ENCODE measurements at places on chromosomes 16 and 17.

GRCh38 chr17:2719861-2720260, 8.3 kb upstream of the CLUH start:
- DNase-seq, result no peak

GRCh38 chr17:81831957-81832607, 1.0 kb downstream of the MCRIP1 start:
- DNase-seq, result peak; percentile 28

- DNase-seq, result no peak
These were observed 6.0 kb downstream of the MYH4 start for GRCh38 chr17:10463402-10463801.

- DNase-seq, result no peak
These were observed 30.4 kb upstream of the PITPNA start for GRCh38 chr17:1592751-1593629.

- no peak for DNase-seq
These were observed 55.3 kb upstream of the ERCC4 start for GRCh38 chr16:13864689-13865088.

DNA sequence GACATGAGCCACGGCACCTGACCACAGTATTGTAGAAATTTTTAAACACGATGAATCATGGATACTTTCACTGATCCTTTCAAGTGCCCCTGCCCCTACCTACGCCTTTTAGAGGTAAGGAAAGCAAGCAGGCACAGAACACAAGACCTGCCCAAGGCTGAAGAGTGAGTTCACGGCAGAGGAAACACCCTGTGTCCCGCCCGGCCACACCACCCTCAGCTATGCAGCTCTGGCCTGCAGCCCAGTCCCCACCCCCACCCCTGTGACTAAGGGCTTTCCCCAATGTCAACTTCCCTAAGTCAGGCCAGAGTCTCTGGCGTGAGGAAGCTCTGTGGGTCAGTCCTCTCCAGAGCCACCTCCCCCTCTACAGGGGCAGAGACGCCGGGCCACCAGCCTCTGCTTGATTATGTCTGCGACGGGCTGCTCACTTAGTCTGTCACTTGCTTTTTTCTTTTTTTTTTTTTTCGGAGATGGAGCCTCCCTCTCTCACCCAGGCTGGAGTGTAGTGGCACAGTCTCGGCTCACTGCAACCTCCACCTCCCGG, 8.4 kb downstream of the SLC16A5 start:
- no peak for DNase-seq

- no peak for DNase-seq
These were observed 232.8 kb downstream of the CCDC182 start for GRCh38 chr17:57512258-57512657.

GRCh38 chr17:39365872-39366271, 35.6 kb downstream of the FBXL20 start:
- no peak for DNase-seq

DNA sequence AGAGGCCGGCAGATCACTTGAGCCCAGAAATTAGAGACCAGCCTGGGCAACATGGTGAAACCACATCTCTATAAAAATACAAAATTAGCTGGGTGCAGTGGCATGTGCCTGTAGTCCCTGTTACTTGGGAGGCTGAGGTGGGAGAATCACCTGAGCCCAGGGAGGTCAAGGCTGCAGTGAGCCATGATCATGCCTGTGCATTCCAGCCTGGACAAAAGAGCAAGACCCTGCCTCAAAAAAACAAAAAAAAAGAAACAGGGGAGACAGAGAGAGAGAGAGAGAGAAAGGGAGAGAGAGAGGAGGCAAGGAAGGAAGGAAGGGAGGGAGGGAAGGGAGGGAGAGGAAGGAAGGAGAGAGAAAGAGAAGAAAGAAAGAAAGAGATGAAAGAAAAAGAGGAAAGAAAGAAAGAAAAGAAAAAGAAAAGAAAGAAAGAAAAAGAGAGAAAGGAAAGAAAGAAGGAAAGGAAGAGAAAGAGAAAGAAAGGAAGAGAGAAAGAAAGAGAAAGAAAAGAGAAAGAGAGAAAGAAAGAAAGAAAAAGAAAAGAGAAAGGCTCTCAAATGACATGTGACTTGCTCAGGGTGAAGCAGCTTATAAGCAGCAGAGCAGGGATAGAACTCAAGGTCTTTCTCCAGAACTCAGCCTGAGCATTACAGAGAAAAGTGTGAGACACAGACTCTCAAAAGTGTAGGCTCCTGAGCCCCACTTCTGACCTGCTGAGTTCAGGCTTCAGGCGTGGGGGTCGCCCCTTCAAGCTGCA, 15.5 kb downstream of the CX3CL1 start:
- DNase-seq, result no peak

- no peak for DNase-seq
These were observed 1.6 kb downstream of the ZNF598 start for GRCh38 chr16:2008009-2008526.

GRCh38 chr16:65837464-65837863, 529.0 kb upstream of the CDH5 start:
- no peak for DNase-seq

GRCh38 chr16:86203557-86204275, 304.8 kb downstream of the IRF8 start:
- DNase-seq, result no peak

DNA sequence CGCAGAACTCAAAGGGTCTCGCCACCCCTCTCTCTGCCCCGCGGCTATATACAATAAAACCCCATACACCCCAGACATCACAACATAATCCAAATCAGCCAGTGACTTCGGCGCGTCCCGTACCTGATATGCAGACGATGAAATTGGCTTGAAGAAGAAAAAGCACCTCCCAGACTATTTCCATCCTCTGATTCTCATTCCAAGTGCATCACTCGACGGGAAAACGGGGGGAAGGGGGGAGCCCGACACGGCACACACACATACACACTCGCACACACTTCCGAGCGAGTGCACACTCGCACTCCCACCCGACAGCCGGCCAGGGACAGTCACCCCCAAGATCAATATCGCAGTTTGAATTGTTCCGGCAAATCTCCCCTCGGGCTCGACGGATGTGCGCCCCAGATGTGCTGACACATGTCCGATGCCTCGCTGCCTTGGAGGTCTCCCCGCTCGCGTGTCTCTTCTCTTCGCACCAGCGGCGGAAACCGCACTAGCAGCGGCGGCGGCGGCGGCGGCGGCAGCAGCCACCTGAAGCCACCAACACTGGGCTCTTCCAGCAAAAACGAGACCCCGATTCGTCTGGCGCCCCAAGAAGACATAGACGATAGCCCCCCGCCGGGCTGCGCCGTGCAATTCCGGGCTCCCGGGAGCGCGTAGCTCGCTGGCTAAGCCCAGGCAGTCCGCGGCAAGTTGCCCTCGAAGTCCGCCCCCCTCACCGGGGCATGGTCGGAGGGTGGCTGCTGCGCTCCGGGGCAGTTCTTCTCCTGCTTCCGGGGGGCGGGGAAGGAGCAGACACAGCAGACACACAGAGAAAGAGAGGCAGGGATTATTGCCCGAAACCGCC, 688 bp downstream of the CA10 start:
- no peak for DNase-seq

- no peak for DNase-seq
These were observed 213.2 kb upstream of the NLRP1 start for GRCh38 chr17:5797447-5798050.

DNA sequence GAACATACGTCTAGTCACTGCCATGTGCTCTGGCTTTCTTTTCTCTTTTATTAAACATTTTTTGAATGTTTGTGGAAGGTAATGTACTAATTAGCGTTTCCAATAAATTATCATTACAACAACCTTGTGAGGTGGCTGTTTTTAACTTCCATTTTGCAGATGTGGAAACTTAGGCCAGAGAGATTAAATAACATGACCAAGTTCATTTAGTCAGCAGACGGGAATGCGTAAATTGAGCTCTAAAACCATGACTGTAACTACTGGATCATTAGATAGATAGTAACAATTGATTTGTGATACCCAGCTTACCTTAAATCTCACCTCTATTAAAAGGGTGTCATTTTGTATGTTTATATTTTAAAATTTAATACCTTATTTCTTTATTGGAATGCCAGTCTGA, 49.4 kb downstream of the RABEP1 start:
- no peak for DNase-seq

- DNase-seq, result no peak
These were observed 29.4 kb downstream of the RNF112 start for GRCh38 chr17:19440421-19440820.

DNA sequence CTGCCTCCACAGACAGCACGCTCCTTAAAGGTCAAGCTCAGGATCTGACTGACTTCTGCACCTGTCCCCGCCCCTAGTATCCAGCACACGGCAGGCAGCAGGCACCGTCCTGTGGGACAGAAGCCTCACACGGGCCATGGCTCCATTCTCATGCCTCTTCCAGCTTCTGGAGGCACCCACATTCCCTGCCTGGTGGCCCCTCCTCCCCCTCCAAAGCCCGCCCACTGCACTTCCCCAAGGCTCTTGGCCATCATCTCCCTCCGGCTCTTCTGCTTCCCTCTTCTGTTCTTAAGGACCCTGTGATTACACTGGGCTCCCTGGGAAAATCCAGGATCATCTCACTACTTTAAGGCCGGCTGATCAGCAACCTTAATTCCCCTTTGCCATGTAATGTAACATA, 3.5 kb downstream of the CANT1 start:
- no peak for DNase-seq

GRCh38 chr16:66681676-66682075, 14.9 kb downstream of the CMTM4 start:
- no peak for DNase-seq

GRCh38 chr17:44087319-44087718, 16.8 kb downstream of the G6PC3 start:
- no peak for DNase-seq

DNA sequence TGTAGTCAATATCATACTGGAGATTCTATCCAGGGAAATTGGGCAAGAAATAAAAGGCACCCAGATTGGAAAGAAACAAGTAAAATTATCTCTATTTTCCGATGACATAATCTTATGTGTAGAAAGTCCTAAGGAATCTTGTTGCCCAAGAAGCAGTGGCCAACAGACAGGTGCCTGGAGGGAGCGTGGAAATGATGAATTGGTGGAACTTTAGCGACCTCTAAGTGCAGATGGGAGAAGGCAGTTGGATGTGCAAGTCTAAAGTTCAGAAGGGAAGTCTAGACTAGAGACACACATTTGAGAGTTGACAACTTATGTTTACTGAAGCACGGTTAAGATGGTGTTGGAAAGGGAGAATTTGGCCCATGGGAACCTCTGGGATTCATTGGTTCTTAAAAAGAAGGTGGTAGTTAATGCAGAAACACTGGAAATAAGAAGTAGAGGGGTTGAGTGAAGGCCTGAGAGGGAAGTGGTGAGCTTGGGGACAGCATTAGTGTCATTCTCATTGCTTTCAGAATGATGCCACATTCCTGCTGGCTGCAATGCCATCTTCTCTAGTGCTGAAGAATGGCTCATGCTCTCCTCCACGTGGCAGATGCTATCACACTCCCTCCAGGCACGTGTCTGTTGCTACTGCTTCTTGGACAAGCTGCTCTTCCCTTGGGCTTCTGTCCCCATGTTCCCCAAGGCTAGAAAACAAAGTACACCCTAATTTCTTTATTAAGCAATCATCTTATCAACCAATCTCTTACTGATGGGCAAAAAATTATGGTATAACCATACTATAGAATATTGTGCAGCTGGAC, 24.0 kb downstream of the TAT start:
- no peak for DNase-seq

DNA sequence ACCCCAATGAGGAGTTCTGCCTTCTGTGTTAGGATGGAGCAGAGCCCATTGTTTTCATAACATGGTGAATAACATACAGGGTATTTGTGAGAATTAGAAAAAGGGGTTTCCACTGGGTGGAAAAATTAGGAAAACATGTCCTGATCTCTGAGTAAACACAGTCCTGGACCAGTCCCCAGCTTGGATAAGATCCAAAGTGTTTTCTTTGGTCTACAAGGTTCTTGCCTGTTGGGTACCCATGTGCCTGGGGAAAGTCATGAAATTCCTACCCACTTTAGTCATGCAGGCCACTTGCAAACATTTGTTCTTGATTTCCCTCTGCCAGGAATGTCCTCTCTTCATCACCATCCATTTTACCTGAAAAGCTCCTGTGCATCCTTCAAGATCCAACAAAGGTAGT, 164.8 kb upstream of the DYNLRB2 start:
- DNase-seq, result no peak

DNA sequence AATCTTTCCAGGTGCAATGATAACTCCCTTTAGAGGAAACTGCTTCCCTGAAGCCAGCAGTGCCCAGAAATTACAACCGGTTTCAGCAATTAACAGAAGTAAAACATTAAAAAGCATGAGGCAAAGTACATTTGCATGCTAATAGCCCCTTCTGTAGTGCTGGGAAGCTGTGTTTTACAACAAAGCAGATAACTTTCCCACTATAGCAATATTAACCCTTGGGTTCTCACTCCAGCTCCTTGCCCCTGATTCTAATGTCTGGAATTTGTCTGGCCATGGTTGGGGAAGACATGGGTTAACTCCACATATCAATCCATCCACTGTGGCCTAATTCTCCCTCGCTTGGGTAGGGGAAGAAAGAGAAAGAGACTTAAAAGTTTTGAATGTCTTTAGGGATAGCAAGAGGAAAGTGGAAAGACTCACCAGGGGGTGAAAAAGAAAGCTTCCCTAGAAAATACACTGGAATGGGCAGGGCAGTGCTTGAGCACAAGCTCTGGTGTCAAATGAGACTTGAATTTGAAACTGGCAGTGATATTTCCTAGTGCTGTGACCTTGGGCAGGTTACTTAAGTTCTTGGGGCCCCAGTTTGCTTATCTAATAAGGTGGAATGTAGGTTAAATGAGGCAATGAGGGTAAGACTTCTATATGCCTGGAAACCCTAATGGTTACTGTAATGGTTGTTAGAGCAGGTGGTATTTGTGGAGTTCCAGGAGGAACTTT, 102.0 kb downstream of the SOX9 start:
- no peak for DNase-seq

DNA sequence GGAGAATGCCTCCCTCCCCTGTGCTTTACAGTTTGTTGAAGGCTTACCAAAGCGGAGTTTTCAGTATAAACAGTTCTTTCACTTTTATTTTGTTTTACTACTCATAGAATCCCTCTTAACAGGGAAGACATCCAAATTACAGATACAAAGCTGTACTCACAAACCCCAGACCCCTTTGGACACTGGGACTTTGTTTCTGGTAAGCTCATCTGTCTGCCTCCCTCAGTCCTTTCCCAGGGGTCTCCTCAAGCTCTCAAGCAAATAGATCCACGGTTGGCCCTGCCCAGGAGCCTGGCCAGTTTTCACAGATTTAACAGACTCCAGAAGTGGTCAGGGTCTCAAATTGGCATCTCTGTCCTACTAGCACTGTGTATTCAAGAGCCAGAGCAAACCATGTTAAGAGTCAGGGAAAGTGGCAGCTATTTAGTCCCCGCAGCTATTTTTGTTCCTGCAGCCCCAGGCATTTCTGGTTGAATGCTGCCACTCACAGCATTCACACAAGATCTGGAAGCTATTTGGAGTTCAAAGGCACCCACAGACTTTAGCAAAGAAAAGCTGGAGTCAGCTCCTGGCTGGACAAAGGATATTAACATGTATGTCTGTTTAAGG, 54.2 kb downstream of the TMEM100 start:
- no peak for DNase-seq

Data from activated CD4-positive, alpha-beta T cell treated with anti-CD3 and anti-CD28 coated beads, Interleukin-2, amount 50 U/mL, for 24 hours (primary cell).